ENCODE measurements at places on chromosomes 11 and 22.
A peak's percentile ranks its signal among the peaks of the same experiment; 100 is the strongest.

DNA sequence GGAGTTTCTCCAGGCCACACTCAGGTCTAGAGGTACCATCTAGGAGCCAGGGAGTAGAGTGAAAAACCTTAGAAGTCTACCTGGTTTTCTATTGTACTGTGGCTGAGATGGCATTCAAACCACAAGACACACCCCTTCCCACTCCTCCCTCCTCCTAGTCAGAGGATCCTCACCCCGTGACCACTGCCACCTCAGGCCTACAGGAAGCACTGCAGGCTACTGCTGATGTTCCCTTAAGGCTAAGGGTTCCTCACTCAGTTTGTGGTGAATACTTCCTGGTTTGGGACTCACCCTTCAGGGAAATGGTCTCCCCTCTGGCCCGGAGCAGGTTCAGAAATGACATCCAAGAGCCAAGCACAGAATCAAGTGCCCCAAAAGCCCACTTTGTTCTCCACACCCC lies 1293.9 kb downstream of the JRKL start:
- no peak for DNase-seq

DNA sequence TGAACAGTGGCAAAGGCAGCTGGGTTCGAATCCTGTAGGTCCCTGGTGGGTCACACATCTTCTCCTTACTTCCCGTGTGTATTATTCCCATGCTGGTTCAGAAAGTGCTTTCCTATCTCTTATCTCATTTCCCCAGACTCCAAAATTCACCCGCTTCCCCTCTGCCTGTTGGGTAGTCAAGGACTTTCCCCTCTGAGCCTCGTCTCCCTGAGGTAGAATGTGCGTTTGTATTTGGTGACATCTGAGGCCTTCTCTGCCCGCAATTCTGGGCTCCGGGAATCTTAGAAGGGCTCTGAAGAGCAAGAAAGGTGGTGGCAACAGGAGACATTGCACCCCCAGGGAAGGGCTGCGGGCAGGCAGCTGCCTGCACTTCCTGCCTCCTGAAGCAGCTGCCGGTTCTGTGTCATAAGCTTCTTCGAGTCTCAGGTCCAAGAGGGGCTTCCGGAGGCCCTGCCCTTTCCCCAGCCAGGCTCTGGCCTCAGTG lies 5.9 kb downstream of the LRRC32 start:
- no peak for DNase-seq

GRCh38 chr11:72744474-72744873 lies 7.7 kb downstream of the ARAP1 start:
- DNase-seq = no peak

DNA sequence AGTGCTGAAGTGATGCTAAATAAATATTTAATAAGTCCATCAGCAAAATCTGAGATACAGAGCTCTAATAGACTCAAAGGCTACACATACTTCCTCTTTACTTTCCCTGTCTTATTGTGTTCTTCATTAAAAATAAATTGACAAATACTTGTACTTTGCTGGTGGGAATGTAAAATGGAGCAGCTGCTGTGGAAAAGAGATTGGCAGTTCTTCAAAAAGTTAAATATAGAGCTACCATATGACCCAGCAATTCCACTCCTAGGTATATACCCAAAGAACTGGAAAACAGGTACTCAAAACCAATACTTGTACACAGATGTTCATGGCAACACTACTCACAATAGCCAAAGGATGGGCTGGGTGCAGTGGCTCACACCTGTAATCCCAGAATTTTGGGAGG lies 76.0 kb downstream of the RBFOX2 start:
- no peak for DNase-seq

GRCh38 chr11:37788141-37788877 lies 1190.3 kb upstream of the RAG2 start:
- DNase-seq = no peak

DNA sequence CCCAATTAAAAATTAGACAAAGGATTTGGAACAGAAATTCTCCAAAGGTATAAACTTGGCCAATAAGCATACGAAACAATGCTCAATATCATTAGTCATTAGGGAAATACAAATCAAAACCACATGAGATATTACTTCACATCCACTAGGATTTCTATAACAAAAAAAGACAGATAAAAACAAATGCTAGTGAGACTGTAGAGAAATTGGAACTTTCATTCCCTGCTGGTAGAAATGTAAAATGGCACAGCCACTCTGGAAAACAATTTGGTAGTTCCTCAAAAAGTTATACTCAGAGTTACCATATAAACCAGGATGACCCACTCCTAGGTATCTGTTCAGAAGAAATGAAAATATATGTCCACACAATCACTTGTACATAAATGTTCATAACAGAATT lies 71.6 kb downstream of the RPL27A start:
- no peak for DNase-seq

DNA sequence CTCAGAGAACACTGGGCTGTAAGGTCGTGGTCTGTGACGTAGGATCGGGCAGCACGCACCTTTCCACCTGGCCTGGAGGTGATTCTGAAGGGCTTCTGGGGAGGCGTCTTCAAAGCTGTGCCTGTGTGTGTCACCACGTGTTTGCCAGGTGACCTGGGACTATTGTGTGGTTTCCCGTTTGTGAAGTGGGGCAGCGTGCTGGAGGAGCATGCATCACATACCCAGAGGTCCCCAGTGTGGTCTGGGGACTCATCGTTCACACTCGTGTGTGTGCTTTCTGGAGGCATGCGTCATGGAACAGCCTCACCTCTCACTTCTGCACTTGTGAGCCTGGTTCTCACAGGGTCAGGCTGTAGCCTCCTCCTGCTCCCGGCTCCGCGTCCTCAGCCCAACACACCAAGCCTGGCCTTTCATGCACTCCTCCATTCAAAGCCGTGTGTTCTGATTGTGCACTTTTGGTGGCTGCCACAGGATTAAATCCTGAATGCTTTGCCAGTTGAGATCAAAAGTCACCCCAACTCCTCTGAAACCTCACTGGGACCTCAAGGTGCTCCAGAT lies 106.3 kb downstream of the KCNQ1OT1 start:
- no peak for DNase-seq

GRCh38 chr11:73139476-73140198 lies 2.5 kb downstream of the FCHSD2 start:
- no peak for DNase-seq

DNA sequence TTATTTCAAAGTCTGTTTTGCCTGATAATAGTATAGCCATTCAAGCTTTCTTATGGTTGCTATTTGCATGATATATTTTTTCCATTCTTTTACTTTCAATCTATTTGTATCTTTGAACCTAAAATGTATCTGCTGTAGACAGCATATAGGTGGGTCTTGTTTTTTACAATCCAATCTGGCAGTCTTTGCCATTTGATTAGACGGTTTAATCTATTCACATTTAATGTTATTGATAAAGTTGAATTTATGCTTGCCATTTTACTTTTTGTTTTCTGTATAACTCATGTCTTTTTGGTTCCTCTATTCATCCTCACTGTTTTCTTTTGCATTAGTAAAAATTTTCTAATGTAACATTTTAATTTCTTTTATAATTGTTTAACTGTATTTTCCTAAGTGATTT lies 37.4 kb downstream of the MMP20 start:
- no peak for DNase-seq

- DNase-seq = no peak
Measured at GRCh38 chr22:44797181-44797725, 44.9 kb downstream of the ARHGAP8 start.

DNA sequence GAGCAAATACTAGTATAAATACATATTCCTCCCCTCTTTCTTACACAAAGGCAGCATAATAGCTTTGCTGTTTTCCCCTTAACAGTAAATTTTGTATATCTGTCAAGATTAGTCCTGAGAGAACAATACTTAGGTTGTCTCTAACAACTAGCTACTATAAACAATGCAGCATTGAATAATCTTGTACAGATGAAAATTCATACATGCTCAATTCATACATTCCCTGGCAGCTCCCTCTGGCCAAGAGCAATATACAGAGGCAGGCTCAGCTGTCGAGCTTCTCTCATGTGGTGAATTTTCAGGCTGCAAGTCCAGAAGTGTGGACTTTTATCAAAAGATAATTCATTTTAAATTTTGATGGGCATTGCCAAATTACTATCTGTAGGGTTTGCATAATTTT lies 81.2 kb upstream of the PTH start:
- no peak for DNase-seq

DNA sequence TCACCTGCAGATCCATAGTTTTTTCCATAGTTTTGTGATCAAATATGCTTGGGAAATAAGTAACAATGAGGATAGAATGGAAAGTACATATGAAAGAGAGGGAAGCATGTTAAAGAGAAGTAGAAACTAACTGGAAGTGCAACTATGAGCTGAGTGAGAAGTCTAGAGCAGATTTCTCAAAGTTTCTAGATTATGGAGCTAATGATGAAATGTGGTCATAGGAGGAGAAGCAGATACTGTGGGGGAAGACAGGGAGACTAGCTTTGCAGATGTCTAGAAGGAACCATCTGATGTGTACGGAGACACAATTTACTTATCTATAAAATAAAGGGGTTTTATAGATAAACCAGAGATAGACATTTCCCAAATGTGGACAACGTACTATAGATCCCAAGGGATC lies 37.1 kb downstream of the RELT start:
- DNase-seq = no peak

DNA sequence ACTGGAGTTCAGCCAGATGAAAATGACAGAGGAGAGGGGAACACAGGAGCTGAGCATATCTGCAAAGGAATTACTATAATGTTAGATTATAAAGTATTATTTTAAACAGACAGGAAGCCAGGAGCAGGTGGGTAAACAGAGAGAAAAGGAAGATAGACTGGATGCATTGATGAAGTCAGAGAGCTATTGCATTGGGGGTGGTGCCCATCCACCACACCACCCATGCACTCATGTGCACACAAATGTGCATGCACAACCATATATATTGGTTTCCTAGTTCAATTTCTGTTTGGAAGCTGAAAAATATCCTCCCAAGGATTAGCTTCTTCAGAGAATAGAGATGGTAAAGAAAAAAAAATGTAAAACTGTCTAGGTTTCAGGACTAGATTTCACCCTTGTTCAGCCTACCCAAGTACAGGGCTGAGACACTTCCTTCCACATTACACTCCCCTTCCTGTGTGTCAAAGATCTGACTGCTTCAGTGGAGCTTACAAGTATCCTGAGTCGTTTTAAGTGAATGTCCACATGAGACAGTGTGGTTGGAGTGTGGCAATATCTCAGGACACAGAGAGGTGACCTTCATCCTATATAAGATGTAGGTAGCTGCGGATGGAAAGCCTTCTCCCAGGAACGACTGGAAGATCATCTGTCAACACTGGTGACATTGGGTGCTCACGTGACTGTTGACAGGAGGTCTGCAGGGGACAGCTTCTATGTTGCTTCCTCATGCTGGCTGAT lies 12.2 kb upstream of the SMPD1 start:
- DNase-seq = no peak

- peak; percentile 71 for DNase-seq
Measured at GRCh38 chr22:21026783-21027692, 5.3 kb downstream of the SLC7A4 start.

DNA sequence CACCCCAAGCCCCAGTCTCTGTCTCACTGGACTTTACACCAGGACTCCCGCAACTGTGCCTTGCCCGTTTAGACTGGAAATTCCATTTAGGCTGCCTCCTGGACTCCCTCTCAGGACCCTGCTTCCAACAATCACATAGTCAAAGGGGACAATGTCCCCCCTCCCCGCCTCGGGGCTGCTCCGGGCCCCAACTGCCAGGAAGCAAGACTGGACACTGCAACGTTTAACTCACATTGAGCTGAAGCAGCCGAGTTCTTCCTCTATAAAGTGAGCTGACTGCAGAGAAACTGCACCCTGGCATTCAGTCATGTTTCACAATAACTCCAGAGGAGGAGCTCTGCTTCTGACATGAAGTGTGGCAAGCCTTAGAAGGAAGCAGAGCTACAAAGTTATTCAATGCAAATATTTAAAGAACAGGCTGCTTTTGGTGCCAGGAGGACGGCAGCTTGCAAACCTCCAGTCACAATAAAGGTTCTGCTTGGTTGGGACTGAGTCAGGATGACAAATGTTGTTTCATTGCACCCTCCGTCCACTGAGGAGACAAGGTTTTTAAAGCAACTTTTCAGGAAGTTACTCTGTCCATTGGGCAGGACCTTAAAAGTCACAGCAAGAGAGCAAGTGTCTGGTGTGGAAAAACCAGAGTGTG lies 19.9 kb downstream of the PACSIN2 start:
- peak; percentile 73 for DNase-seq

GRCh38 chr11:111974446-111974845 lies 37.3 kb downstream of the DIXDC1 start:
- DNase-seq = no peak

GRCh38 chr11:1667121-1667850 lies 29.7 kb upstream of the KRTAP5-6 start:
- no peak for DNase-seq

GRCh38 chr11:19447150-19447566 lies 206.4 kb upstream of the E2F8 start:
- DNase-seq = no peak

DNA sequence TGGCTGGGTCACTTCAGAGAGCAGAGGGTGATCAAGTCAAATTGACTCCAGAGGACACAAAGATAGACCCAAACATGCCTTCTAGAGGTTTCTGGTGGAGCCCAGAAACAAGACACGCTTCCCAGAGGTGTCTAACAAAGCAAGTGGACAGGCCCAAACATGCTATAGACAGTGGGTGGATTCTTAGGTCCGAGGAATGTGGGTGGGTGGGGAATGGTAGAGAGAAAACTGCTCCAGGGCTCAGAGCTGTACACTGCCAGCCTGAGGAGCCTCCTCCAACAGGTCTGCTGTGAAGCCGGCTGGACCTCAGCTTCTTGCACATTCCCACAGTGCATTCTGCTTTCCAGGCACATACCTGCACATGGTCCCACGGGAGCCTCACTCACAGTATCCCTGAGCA lies 116.8 kb upstream of the NECTIN1 start:
- no peak for DNase-seq

GRCh38 chr22:23817146-23817545 lies 21.7 kb downstream of the DERL3 start:
- no peak for DNase-seq
